ENCODE measurements at places on chromosomes 7 and 10.

GRCh38 chr7:90816511-90817142, 220.5 kb downstream of the CDK14 start:
- no peak for DNase-seq

GRCh38 chr7:108127461-108127860, 2.7 kb downstream of the LAMB4 start:
- no peak for DNase-seq

GRCh38 chr10:23422003-23422411, 16.9 kb upstream of the OTUD1 start:
- no peak for DNase-seq

DNA sequence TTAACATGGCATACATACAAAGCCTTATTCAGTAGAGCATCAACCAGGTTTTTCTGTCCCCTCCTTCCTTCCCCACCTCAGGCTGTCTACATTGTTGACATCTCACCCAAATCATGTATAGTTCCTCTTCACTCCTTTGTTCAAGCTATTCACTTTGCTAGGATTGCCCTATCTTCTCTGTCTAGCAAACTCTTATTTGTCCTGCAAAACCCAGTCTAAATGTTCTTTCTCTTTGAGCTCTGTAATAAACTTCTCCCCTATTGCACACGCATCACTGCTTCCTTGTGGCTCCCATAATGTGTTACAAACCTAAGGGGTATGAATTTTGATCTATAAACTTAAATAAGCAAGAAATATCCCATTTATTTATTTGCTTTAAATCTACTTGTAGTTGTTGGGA, 36.8 kb downstream of the MYPN start:
- DNase-seq, result no peak

DNA sequence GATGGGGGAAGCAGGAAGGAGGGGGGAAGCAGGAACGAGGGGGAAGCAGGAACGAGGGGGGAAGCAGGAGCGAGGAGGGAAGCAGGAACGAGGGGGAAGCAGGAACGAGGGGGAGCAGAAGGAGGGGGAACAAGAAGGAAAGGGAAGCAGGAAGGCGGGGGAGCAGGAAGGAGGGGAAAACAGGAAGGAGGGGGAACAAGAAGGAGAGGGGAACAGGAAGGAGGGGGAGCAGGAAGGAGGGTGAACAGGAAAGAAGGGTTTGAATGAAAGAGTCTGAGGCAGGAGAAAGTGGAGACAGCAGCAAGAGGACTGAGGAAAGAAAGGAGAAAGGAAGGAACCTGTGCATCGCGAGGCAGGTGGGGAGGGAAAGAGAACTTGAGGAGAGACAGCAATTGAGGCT, 256.6 kb downstream of the PTEN start:
- DNase-seq, result no peak

- DNase-seq, result no peak
Measured at GRCh38 chr7:123539871-123540270, 5.5 kb upstream of the IQUB start.

- no peak for DNase-seq
Measured at GRCh38 chr7:94888551-94888950, 18.8 kb upstream of the PPP1R9A start.

GRCh38 chr10:53022611-53023088, 250.1 kb upstream of the MBL2 start:
- DNase-seq, result no peak

DNA sequence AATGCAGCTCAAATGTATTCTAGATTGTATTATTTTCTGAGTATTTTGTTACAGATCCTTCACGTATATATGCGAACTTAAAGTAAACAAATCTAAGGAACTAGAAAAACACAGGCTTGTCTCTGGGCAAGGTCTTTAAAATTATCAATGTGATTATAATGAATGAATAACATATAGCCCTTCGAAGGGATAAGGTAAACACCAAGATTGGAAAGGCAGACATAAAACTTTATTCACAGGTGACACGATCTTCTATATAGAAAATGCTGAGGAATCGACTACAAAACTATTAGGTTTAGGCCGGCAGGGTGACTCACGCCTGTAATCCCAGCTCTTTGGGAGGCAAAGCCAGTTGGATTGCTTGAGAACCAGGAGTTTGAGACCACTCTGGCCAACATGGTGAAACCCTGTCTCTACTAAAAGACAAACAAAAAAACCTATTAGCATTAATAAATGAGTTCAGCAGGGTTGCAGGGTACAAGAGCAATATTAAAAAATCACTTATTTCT, 80.4 kb downstream of the CNNM2 start:
- DNase-seq, result no peak

DNA sequence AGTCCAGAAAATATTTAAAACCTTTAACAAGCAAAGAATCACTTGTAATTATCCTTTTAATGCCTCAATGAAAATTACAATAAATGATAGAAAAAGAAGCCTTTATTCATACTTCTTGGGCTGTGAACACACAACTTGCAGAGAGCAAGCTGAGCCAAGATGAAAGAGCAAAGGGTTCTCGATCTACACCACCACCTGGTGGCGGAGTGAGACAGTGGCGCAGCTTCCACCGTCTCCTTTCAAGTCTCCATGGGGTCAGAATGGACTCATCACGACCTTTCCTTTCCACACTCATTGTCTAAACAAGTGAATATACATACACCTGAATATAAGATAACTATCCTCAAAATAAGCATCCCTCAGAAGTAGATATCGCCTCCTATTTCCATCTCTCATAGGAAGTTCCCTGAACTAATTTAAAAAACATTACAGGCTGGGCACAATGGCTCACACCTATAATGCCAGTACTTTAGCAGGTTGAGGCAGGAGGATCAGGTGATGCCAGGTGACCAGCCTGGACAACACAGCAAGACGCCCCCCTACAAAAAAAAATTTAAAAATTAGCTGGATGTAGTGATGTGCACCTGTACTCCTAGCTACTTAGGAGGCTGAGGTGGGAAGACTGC, 40.7 kb downstream of the ATE1 start:
- no peak for DNase-seq

GRCh38 chr10:43701295-43701694, 52.6 kb upstream of the ZNF32 start:
- no peak for DNase-seq

- no peak for DNase-seq
Measured at GRCh38 chr7:54559401-54559800, 17.2 kb downstream of the VSTM2A start.

DNA sequence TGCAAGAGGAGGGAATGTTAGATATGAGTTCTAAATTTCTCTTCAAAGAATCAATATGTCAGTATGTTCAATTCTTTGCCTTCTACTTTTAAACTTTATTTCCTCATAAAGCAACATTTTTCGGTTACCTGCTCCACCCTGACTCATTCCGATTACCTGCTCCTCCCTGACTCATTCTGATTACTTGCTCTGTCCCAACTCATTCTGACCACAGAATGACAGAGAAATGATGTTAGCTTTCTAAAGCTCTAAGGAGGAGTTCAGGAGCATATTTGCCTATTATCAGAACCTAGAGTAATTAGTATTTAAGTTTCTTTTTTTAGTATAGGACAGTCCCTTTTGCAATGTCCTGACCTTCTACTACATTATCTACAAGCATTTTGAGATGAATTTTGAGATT, 24.5 kb upstream of the PPP1R9A start:
- DNase-seq, result no peak

- no peak for DNase-seq
Measured at GRCh38 chr10:85979598-85979997, 387.0 kb downstream of the GRID1 start.

DNA sequence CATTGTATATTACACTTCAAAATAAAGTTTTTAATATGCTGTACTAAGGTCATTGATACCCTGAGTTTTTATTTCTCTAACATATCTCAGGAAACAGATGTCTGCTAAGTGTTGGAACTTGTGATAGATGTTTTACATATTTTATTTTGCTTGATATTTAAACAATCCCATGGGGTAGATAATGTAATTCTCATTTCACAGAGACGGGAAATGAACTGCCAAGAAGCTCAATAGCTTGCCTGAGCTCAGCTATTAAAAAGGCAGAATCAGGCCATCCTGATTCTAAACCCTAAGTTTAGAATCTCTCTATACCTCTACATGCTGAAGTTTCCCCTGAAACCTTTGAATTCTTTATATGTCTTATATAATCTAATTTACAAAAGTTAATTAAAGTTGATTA, 126.3 kb downstream of the LRRC18 start:
- DNase-seq, result no peak

DNA sequence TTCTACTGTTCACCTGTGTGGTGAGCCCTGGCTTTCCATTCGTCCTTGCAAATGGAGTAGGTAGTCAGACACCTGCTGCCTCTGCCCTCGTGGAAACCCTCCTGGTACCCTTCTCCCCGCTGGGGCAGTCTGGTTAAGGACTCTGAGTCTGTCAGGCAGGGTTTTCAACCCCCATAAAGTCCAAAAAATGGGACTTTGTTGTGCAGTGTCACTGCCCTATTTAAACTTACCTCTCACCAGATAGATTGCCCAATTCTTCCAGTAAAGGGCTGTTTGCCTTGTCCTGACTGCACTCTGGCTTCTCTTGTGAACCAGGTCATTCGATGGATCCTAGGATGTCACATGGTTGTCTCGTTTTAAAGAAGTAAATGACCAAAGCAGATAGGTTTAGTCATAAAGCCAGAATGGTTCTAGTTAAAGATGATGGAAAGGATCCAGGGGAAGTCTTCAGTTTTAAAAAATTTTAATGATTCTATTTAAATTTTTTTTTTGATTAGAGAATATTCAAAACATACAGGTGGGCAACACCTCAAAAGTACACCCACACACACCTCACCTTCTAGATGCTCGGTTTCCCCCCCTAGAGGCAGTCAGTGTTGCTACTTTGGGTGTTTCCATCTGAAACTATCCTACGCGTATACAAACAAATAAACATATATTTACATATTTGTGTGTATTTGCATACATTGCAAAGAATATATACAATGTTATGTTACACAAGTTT, 22.0 kb downstream of the TMEM176B start:
- DNase-seq, result no peak

- DNase-seq, result no peak
Measured at GRCh38 chr10:90197766-90198165, 496.4 kb downstream of the KIF20B start.

- no peak for DNase-seq
Measured at GRCh38 chr10:105358911-105359310, 717.8 kb downstream of the SORCS3 start.

DNA sequence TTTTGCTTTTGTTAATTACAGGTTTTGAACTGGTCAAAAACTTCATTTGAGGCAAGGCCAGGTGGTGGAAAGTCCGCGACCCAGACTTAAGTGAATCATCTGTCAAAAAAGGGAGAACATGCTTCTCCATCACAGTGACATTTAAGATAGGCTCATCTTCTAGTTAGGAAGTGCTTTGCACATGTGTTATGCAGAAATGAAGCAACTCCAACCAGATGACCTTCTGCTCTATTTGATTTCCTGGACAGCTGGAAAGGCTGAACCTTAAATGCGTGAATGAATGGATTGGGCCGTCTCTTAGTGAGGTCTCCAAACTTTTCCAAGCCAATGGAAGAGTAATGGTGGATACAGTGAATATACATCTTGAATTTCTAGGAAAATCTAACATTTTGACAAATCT, 101.6 kb upstream of the FAM13C start:
- no peak for DNase-seq

DNA sequence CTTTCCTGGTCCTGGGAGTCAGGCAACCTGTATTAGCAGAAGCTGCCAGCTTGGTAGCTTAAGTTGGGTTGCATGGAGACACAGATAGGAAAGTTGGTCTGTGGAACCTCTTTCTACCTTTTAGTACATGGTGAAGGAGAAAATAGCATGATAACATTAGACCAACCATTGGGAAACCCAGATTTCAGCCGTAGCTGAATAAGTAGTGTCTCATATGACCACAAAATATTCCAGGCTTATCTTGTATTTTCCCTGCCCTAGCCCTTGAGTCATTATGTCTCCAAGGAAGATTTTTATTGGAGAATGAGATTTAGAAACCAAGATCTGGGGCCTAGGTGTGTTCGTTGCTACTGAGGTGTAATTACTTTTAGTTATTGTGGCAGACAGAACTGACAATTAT, 67.2 kb downstream of the CCSER2 start:
- no peak for DNase-seq

GRCh38 chr10:17171141-17171641, 30.3 kb downstream of the TRDMT1 start:
- no peak for DNase-seq

GRCh38 chr10:114131094-114131493, 42.9 kb downstream of the CCDC186 start:
- no peak for DNase-seq

- DNase-seq, result no peak
Measured at GRCh38 chr10:127115100-127115499, 81.3 kb downstream of the INSYN2A start.

GRCh38 chr7:136009488-136010079, 32.4 kb upstream of the MTPN start:
- no peak for DNase-seq

DNA sequence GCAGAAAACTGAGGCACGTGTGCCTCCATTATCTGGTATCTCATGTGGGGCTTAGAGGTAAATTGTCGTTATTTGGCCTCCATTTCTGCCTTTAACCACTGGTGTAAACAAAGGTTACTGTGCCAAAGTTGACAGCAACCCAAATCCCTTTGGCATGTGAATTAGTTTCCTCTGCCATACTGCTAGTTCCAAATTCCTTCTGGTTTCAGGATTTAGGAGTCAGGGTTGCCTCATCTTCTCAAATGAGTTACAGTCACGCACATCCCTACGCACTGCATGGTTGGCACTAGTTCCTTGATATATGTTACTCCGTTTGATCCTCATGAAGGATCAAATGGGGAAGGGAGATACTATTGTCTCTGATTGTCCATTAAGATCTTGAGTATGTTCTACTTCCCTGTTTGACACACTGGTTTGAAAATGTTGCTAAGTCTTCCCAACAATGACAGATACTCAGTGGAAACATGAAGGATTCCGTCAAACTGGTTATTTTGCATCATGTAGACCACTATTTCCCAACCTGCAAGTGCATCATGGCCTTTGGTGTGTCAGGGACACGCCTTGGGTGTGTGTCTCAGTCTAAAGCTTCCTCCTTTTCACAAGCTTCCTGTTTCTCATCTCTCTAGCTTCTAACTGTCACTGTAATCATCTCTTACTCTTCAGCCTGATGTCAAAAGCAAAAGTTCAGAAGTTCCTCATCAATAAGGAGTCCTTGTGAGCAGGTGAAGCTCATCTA, at the start of gene LIPN:
Gene LIPN, plus strand, starts transcription at position 655 of the 736 bp plus-strand sequence. CDS start 1,386 bp downstream, outside the sequence.
- DNase-seq, result no peak

- no peak for DNase-seq
Measured at GRCh38 chr10:78868048-78868447, 200.7 kb upstream of the ZMIZ1 start.

- DNase-seq, result no peak
Measured at GRCh38 chr7:140596519-140597427, 43.8 kb downstream of the DENND2A start.

GRCh38 chr7:131945313-131945911, 389.0 kb upstream of the PODXL start:
- no peak for DNase-seq

DNA sequence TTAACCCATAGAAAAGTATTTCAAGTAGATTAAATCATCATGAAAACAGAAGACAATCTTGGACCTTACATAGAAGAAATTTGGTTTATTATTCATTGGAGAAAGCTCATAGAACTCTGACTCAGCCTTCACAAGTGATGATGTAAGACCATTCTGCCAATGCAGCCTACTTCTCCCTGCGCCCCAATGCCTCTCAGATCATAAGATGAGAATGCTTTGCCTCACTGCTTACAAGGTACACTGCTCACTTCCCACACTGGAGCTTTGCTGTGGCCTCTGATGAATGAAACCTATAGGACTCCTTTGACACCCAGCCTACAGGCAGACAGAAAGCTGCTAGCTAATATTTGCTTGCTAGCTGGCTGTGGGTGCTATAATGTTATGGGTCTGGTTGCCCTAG, 569.4 kb upstream of the STEAP1 start:
- DNase-seq, result no peak

GRCh38 chr7:152537639-152538038, 101.8 kb upstream of the KMT2C start:
- DNase-seq, result no peak

Measured in activated T-helper 1 cell treated with anti-CD3 and anti-CD28 coated beads, Interleukin-2, amount 50 U/mL, for 16 hours (primary cell).